ENCODE measurements at places on chromosomes 16 and 17. TPM values are rescaled to one million over a fixed set of nuclear protein-coding genes. Genes with fewer than 3 reads are reported as not detected.

- no peak for DNase-seq
- H3K36me3 ChIP-seq = no peaks in the 10 kb centered on the region
- H3K27me3 ChIP-seq = peaks cover 37% of the 10 kb centered on the region
- peaks cover 4% of the 10 kb centered on the region for H3K4me1 ChIP-seq
Measured at GRCh38 chr16:20761175-20761574, 2.6 kb upstream of the ACSM3 start.

GRCh38 chr16:56111100-56111499, 80.2 kb upstream of the GNAO1 start:
- no peaks in the 10 kb centered on the region for H3K27me3 ChIP-seq
- no peak overlapping the region for H3K4me3 ChIP-seq
- H3K4me1 ChIP-seq = no peaks in the 10 kb centered on the region
- no peak overlapping the region for H3K27ac ChIP-seq
- DNase-seq = no peak

The CORO6 gene
- 35.0 TPM for total RNA-seq

DNA sequence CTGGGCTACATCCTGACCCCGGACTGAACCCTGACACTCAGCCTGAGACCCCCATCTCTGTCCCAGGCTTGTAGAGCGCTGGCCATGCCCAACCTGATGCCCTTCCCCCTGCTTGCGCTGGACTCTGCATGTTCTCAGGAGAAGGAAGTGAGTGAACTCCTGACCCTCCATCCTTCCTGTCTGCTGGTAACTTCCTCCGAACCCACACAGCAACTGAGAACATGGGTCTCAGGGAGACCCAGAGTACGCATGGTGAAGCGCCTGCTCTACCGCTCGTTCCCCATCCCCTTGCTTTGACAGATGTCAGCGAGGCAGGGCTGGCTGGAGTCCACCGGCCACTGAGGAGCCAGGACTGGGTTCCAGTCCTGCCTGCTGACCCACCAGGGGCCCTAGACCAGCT, 6.1 kb downstream of the CAMKK1 start:
- no peak overlapping the region for H3K4me3 ChIP-seq
- no peak for DNase-seq
- H3K4me1 ChIP-seq = peaks cover 61% of the 10 kb centered on the region

The TBC1D3K gene
- not detected for total RNA-seq

The AANAT gene
- total RNA-seq = 0.65 TPM

DNA sequence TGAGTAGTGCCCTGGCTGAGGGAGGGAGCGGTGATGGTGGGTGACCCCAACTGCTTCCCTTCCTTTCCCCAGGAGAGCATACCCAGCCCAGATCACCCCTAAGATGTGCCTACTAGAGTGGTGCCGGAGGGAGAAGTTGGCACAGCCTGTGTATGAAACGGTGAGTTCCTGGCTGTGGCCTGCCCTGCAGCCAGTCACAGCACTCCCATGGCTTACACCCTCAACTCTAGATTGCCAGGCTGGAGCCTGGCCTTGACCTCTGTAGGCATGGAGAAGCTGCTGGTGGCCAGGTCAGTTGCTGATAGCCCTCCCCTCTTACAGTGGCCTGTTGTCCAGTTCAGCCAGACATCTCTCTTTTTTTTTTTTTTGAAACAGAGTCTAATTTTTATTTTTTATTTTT, 8.6 kb upstream of the NFATC3 start:
- no peaks in the 10 kb centered on the region for H3K4me1 ChIP-seq
- H3K27ac ChIP-seq = no peak overlapping the region
- no peak overlapping the region for H3K4me3 ChIP-seq
- 0 out of 2 replicates have a peak, but pooled peaks cover 3% of the 10 kb centered on the region for H3K36me3 ChIP-seq
- DNase-seq = no peak

- H3K36me3 ChIP-seq = no peaks in the 10 kb centered on the region
- no peaks in the 10 kb centered on the region for H3K27me3 ChIP-seq
- no peak for DNase-seq
- H3K4me3 ChIP-seq = peak overlapping the region; percentile 68
- peaks cover 26% of the 10 kb centered on the region for H3K4me1 ChIP-seq
Measured at GRCh38 chr17:39688475-39688835, 598 bp upstream of the PGAP3 start.

- no peaks in the 10 kb centered on the region for H3K27me3 ChIP-seq
- H3K4me1 ChIP-seq = no peaks in the 10 kb centered on the region
- H3K27ac ChIP-seq = no peak overlapping the region
- H3K36me3 ChIP-seq = no peaks in the 10 kb centered on the region
- no peak overlapping the region for H3K4me3 ChIP-seq
Measured at GRCh38 chr17:8831234-8831849, 32.2 kb upstream of the MFSD6L start.
